ENCODE measurements at places on chromosomes 11 and 22.

- DNase-seq: peak; percentile 97
These were observed 529.5 kb downstream of the SOX6 start for GRCh38 chr11:15826826-15827225.

DNA sequence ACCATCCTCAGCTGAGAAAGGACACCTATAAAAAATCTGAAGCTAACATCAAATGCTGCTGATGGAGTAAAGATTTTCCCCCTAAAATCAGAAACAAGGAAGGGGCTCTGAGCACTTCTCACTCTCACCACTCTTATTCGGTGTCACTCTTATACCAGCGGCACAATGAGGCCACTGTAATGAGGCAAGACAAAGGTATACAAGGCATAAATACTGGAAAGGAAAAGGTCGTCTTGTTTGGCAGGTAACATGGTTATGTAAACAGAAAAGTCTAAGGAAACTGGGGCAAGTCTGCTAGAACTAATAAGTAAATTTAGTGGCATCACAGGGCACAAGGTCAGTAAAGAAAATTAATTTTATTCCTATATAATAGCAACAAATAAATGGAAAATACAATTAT is 8.1 kb upstream of the MOB2 start:
- DNase-seq: no peak

DNA sequence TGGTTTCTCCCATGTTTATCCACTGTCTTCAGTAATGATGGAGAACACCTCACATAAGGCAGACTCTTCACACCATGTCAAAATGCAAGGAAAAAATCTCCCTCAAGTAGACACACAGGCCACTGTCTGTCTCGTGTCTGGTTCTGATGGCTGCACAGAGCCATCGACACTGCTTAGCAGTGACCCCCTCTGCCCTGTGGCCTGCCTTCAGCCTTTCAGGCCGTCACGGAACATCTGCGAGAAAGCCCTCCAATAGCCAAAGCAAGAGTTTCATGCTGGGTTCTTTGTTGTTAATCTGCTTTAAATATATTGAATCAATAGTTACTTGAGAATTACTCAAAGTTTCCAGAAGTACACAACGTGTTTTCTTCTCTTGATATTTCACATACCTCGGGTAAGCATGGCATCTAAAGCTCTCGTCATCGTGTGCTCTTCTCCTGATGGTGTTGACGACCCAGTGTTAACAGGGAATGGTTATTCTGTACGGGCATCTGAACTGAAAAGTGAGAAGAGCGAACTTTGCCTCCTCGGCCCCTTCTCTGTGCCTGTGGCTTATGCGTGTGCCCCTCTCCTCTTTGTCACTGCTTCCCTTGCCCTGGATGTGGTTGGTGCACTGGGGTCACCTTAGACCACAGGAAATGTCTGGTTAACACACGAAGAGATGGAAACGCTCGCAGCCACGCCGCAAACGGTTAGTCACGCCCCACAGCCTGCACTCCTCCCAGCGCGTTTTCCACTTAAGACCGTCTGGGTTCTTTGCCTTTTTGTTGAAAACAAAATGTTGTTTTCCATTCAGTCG is 33.4 kb upstream of the CTTN start:
- no peak for DNase-seq

DNA sequence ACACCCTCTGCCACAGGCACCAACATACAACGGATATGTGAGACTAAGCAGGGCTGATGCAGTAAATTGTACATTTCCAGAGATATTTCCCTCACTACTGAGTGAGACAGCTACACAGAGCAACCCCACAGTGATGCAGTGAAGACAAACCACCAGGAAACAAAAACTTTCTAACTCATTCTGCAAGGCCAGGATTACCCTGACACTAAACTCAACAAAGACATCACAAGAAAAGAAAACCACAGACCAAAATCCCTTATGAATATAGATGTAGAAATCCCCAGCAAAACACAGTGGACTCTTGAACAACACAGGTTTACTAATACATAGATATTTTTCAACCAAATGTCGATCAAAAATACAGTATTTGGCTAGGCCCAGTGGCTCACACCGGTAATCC is 1.5 kb upstream of the SLC7A4 start:
- DNase-seq: no peak

DNA sequence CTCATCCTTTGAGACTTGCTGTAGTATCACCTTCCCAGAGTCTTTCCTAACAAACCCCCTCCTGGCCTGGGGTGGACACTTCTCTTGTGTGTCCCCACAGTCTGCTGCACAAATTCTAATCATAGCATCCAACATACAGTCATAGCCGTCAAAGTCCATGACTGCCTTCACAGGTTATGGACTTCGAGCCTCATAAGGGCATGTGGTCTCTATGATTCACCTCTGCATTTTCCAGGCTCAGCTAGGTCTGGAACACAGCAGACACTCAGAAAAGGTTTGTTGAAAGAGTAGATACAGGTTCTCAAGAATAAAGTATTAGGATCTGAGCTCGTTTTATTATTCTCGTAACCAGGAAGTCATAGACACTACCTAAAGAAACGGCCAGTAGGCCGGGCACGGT is 13.2 kb upstream of the SCUBE2 start:
- DNase-seq: no peak

- DNase-seq: no peak
These were observed 89.1 kb upstream of the MTNR1B start for GRCh38 chr11:92880381-92880780.

DNA sequence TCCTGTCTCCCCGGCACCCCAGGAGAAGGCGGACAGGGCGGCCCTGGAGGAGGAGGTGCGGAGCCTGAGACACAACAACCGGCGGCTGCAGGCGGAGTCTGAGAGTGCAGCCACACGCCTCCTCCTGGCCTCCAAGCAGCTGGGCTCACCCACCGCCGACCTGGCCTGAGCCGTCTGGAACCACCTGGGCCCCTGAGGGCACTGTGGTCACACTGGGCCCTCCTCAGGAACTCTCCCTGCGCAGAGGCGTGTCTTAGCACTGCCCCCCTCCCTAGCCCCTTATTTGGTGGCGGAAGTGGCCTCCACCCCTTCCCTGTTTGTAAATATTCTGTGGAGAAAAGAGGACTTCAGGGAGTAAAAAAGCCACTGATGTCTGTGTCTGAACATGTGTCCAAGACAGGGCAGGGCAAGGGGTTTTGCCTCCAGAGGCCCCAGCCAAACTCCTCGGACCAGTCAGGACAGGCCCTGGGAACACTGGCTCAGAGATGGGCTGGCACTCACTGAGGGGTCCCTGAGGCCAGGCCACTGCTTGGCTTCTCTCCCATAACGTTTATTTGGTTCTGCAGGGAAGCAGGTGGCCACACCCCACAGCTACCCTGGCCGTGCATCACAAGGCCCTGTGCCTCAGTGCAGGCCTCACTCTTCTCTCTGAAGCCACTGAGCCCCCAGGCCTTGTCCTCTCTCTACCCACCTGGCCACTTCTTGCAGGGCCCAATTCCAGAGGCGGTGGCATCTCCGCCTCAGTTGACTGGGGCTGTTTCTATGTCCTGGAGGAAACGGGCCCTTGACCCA is 12.0 kb downstream of the RELA start:
- no peak for DNase-seq

GRCh38 chr22:22746963-22747933 is 102.8 kb downstream of the GGTLC2 start:
- no peak for DNase-seq

GRCh38 chr22:19812910-19813309 is 41.8 kb downstream of the GNB1L start:
- DNase-seq: peak; percentile 34

DNA sequence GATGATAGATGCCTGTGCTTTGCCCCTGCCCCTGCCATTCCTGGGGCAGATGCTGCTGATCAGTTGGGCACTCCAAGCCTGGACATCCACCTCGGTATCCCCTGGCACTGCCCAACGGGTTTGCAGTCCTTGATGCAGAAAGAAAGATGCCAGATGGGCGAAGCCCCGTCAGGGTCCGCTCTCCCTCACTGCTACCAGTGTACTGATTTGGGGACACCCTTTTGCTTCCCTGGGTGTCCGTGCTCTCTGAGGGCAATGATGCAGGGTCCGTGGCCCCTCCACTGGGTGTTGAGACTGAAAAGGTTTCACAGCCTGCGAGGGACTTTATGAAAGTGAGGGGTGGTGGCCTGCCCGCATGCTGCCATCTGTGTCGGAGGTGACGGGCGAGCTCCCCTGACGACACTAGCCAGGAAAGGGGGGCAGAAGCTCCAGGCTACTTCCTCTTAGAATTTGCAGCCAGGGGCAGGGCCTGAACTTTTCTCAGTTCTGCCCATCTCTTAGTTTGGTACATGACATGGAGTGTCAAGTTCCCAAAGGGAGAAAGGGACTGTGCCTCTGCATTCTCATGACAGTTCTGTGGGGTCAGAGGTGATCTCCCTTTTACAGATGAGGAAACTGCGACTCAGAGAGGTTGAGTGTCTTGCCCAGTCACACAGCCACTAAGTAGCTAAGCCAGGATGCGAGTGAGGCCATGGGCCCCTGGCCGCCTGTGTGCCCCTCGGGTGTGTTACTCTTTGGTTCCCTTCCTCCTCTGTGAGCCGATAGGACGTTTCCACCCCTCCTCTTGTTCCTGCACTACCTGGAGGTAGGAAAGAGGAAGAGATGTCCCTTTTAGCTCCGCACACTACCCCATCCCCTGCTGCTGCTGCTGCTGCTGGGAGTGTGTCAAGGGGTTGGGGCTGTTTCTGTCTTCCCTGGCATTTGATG is 96.6 kb downstream of the BCR start:
- DNase-seq: no peak

DNA sequence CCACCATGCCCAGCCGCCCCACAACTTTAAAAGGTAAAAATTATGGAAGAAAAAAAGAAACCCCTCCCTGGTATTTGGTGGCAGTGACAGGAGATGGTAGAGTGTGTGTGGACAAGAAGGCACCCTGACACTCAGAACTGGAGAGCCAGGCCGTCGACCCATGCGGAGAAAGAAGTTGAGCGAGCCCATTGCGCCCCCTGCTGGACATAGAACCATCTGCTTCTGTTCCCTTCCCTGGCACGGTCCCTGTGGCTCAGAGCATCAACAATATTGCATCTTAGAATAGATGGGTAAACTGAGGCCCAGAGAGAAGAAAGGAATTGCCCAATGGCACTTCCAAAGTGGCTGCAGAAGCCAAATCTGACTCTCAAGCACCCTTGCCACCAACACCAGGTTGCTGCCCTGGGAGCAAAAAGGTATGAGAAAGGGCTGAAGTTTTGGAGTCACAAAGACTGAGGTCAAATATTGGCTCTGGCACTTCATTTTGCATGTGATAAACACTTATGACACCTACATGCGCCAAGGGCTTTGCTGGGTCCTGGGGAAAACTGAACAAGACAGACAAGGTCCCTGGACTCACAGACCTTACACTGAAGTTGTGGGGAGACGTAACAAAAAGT is 8.6 kb downstream of the MRPL11 start:
- peak; percentile 29 for DNase-seq

DNA sequence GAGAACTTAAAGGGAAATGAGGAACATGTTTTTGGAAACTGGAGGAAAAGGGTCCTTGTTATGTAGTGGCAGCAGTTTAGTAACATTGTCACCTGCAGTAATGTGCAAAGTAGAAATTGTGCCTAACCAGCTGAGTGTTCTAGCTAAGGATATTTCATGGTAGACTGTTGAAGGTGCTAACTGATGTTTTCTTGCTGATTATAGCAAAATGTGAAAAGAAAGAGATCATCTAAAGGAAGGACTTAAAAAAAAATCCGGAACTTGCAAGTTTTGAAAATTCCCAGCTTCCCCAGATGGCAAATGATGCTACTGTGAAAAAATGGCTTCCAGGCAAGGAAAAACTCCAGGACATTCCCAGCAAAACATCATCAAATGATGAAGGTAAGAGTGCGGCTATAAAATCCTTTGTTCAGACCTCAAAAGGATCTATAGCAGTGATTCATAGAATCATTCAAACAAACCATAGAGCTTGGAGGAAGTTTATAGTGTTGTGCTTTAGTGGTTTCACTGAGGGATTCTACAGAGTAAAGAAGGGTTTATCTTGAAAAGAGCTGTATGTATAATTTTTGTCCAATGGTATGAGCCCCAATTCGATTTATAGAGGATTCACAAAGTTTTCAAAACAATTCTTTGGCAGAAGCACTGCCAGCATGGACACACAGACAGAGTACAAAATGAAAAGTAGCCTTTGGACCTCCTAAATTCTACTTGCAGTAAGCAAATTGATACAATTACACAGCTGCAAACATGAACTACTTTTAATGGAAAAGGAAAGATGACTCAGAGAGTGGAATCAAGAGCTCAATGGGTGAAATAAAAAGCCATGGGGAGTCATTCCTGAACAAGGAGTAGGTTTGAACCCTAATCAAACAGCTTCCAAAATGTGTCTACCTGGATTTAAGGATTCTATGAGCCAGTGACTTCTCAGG is 4.3 kb upstream of the TRIM44 start:
- no peak for DNase-seq

GRCh38 chr22:40397396-40397795 is 27.0 kb downstream of the SGSM3 start:
- DNase-seq: peak; percentile 52

GRCh38 chr11:12266132-12266531 is 111.2 kb upstream of the PARVA start:
- DNase-seq: no peak

DNA sequence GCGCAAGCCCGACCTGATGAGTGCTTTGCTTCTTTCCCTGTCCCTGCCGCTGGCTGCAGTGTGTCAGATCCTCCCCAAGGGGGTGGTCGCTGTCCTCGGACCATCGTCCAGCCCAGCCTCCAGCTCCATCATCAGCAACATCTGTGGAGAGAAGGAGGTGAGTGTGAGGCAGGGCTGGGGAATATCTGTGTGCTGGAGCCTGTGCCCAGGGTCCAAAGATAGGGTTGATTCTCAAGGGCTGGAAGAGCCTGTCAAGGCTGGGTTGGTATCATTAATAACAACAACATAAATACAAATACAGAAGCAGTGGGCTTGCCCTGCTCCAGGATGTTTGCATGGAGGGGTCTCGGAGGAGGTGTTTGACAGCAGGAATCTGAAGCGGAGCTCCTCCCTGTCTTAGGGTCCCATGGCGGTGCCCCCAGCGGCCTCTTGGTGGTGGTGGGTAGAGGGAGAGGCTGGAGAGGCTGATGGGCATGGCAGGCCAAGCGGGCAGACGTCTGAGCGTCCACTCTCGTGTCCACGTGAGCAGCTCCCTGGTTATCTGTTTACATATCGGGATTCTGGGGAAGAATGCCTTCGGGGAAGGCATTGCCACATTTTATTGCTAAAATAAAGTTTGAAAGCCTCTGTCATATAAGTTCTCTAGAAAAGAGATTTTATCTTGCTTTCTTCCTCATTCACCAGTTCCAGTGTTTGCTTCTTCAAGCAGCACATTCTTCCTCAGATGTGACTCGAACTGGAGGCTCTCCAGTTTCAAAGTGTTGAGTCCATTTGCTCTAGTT is 208.4 kb upstream of the TBCEL start:
- no peak for DNase-seq
